ENCODE measurements at places on chromosomes 5 and 9. TPM values are rescaled to one million over a fixed set of nuclear protein-coding genes. Genes with fewer than 3 reads are reported as not detected.
A peak's percentile ranks its signal among the peaks of the same experiment; 100 is the strongest.

GRCh38 chr9:121764371-121764730 lies 112.9 kb downstream of the DAB2IP start:
- DNase-seq = no peak

GRCh38 chr5:16480144-16480543 lies 14.5 kb upstream of the ZNF622 start:
- DNase-seq = no peak

DNA sequence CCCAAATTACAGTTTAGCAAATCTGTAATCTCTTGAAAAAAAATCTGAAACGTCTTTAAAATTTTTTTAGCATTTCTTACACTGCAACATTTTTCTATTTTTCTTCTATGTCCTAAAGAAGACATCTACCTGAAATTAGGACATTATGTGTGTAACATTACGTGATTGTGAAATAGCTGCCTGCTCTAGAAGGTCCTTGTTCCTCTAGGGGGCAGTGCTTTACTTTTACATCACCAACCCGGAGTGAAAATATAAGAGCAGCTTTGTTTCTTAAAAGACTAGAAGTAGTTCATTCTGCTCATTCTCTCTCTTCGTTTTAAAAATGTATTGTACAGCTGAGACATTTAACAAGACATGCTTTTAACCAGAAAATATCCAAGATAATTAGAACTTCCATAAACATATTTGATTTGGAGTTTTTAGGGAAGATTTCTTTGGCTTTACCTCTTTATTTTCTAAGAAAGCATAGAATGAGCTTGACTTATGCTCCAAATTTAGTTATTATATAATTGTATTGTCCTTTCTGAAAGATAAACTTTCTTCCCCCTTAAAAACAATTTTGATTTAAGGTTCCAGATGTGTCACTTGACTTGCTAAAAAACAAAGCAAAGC lies 48.1 kb upstream of the RIOK2 start:
- DNase-seq = peak; percentile 80

Gene PCDHA11
- polyA plus RNA-seq = 0.77 TPM

- no peak for DNase-seq
Observed at GRCh38 chr5:92911851-92912250, 669.2 kb downstream of the NR2F1-AS1 start.

GRCh38 chr9:107390279-107390678 lies 99.3 kb downstream of the KLF4 start:
- no peak for DNase-seq

Gene SHB
- polyA plus RNA-seq = 16.4 TPM

DNA sequence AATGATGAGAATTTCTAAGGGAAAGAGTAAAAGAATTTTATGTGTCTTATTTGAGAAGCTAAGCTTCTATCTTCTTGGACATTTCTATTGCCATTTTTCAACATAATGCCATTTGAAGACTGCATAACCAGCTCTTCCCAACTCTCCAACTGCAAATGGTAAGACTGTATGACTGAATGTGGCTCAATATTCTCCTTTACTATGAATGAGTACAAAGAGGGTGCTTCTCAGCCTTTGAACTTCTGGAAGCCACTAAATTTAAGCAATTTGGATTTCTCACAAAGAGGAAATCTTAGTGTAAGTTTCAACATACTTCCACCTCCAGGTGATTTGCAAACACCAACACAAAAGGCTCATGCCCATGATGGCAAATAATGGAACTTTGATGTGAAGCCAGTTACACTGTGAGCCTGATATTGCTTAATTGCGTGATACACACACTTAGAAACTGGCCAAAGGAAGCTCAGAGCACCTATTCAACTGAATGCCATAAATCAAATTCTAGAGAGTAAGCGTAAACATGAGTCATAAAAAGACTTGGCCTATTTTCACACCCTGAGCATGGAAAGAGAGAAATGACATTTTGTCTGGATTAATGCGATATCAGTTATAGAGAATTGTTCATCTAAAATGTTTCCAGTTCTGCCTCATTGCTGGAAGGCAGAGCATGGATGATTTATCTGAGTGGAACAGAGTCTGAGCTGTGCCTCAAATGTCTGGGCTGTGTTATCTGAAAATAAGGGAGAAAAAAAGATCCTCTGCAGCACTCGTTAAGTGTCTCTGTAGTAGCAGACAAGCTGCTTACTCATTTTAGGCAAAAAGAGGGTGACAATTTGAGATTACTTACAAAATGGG lies 145.3 kb downstream of the PLK2 start:
- DNase-seq = no peak

- no peak for DNase-seq
Observed at GRCh38 chr5:4206127-4206526, 610.5 kb downstream of the IRX1 start.

- no peak for DNase-seq
Observed at GRCh38 chr5:158398360-158399201, 539.6 kb upstream of the CLINT1 start.

GRCh38 chr5:179242676-179243075 lies 102.6 kb downstream of the ADAMTS2 start:
- no peak for DNase-seq

DNA sequence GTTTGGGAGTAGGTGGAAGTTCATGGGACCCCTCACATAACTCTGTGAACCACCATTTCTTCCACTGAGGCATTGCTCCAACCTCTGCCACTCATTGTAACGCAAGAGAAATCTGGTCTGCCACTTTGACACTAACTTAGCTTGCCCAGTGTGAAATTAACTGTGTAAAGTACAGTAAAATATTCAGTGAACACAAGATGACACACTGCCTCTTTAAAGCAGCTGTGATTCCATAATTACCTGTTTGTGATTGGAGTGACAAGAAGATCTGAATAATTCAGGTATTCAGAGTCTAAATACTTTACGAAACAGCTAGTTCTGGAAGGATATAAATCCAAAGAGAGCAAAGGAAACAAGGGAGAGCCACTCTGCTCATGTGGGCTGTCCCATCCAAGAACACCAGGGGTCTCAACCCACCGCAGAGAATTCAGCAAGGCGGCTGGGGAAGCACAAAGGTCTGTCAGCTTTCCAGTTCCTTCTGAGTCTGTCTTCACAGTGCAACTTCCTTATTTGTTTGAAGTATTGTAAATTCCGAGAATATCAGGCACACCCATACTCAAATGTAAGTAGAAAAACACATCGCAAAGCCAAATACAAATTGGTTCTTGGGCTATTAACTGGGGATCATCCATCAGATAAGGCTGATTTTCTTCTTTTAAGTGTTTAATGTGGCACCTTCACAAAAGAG lies 86.9 kb downstream of the GNAQ start:
- DNase-seq = no peak

Measured in kidney (tissue), 22 donors.